ENCODE measurements at places on chromosomes 2 and 18.

- DNase-seq = no peak
These were observed 363.6 kb downstream of the LPIN1 start for GRCh38 chr2:12110074-12110473.

DNA sequence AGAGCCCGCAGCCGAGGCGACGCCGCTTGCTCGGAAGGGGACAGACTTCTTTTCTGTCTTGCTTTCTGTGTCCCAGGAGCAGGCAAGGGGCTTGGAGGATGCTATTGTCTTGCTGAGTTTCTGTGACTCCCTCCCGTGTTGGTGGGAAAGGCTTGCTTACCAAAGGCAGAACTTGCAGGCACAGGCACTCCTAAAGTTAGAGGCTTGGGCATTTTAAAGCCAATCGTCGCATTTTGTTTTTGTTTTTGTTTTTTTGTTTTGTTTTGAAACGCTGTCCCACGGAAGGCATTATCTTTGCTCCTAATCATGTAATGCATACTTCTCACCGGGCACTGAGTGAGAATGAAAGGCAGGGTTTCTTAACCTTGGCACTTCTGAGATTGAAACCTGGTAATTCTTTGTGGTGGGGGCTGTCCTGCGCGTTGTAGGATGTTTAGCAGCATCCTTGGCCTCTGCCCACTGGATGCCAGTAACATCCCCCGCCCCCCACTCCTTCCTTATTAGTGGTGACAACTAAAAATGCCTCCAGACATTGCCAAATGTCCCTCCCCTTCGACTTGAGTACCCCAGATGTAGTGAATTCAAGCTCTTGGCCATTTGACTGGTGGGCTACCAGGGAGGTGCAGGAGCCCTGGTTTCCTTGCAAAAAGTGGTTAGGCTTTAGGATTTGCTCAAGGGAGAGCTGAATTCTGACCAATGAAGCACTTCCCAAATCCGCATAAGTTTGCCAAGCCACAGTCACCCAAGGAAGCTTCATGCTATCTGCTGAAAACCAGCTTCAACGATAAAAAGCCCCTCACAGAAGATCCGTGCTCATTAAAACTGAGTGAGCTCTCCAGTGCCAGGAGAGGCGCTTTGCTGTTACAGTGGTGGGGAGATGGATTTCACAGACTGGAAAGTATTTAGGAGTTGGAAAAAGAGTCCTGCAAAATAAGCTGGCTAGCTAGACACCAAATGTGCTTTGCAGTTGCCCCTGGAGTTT lies 1.2 kb downstream of the ANTXR1 start:
- DNase-seq = no peak

DNA sequence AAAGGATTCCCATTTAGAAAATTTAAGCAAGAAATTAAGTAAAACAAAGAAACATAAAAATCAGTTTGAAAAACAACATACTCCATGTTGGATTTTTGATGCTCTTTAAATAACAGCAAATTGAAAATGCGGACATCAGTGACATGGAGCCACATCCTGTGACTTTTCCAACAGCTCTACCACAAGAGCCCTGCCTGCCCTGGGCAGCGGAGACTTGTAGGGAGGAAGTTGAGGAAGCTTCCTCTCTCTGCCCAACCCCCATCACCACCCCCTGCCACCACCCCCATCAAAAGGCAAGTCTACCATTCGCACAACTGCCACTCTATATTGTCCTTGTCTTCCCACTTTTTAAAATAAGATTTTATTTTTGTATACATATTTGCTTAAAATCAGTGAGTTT lies 32.8 kb upstream of the DAPL1 start:
- no peak for DNase-seq

GRCh38 chr2:10487081-10487740 lies 39.1 kb upstream of the ODC1 start:
- no peak for DNase-seq

GRCh38 chr2:12754643-12755042 lies 37.9 kb downstream of the TRIB2 start:
- no peak for DNase-seq

Data from NCI-H1436 (cell line).